ENCODE measurements at places on chromosomes 4 and X.

DNA sequence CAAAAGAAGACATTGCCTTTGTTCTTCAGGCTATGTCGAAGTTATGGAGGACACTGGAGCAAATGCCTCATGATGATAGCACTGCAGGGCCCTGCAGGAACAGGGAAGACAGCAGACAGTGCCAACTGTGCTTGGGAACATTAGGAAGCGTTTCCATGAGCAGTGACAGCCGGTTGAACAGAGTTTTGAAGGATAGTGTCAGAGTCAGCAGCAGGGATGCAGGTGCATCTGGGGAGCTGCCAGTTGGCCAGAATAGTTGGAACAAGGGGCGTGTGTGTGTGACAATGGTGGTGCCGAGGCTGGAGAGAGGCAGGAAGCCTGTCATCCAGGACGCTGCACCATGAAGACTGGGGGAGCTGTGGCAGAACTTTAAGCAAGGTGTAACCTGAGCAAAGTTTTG is 88.6 kb downstream of the SHROOM3 start:
- DNase-seq = no peak

DNA sequence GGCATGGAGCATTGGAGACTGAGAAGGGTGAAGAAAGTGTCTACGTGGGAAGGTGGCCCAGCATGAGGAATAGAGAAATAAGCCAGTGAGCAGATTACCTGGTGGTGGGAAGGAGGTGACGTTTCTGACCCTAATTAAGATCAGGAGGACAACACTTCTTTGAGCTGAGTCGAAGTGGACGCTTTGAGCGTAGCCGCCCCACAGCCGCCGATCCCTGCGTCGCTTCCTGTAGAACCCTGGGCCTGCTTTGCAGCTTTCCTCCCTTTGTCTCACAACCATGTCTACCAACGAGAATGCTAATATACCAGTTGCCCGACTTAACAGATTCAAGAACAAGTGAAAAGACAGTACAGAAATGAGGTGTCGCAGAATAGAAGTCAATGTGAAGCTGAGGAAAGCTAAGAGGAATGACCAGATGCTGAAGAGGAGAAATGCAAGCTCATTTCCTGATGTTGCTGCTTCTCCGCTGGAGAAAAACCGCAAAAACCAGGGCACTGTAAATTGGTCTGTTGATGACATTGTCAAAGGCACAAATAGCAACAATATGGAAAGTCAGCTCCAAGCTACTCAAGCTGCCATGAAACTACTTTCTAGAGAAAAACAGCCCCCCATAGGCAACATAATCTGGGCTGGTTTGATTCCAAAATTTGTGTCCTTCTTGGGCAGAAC is 6.4 kb upstream of the ANTXR2 start:
- DNase-seq = no peak

DNA sequence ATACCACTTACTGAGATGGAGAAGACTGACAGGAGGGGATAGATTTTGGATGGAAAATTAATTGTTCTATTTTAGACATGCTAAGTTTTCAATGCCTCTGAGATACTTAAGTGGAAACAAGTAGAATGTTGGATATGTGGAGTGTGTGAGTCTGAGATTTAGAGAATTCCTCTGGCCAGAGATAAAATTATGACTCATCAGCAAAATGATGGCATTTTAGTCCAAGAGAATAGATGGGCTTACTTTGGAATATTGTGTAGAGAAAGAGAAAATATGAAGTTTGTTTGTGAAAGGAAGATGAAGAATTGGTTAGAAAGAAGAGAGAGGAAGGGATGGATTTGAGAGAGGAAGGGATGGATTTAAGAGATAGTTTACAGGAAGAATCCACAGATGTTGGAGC is 108.6 kb upstream of the PPP1R2C start:
- DNase-seq = no peak

DNA sequence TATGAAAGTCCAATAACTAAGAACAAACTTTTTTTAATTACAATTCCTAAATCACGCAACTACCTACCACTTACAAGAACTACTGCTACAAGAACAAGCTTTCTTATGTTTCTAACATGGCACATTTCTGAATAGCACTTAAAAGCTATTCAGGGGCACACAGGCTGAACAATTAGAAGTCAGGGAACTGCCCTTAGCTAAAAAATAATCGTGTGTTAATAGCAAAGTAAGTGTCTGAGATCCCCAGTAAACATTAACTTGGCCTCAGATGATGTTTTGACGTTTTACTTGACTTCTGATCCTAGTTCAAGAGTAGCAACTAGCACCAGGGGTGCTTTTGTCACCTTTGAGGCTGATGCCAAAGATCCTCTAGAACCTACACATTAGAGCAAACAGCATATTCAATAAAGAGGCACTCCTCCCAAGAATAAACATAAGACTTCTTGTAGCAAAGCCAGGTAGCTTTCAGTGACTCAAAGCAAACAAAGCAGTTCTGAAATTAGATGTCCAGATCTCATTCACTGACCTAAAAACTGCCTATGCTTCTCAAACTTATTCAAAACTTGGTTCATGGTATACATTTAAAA is 16.2 kb downstream of the SPOCK3 start:
- no peak for DNase-seq

DNA sequence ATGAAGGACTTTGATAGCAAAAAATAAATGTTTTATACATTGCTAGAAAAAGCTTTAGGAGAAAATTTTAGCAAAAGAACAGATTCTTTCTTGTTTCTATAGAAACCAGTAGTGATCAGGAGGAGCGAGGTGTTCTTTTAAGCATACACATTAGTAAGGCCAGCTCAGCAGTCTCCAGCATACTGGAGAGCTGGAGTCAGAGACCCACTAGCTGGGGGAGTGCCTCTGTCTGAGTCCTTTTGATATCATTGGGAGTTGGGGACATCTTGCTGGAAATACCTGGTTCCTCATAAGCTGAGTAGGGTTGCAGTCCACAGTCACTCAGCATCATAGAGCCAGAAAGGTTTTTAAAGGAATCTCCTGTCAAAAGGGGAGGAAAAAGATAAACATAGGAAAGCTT is 67.4 kb downstream of the AFF2 start:
- DNase-seq = no peak
